ENCODE measurements at places on chromosomes 5 and 9.
A peak's percentile ranks its signal among the peaks of the same experiment; 100 is the strongest.

GRCh38 chr9:38371495-38371894 lies 21.0 kb upstream of the ALDH1B1 start:
- DNase-seq, result no peak

- no peak for DNase-seq
Measured at GRCh38 chr5:52255308-52255707, 532.4 kb upstream of the ITGA1 start.

GRCh38 chr9:95626885-95627558 lies 110.3 kb upstream of the PTCH1 start:
- DNase-seq, result peak; percentile 49

GRCh38 chr9:134340475-134341160 lies 14.4 kb downstream of the RXRA start:
- no peak for DNase-seq

GRCh38 chr9:103804077-103804735 lies 289.9 kb upstream of the SMC2 start:
- DNase-seq, result no peak

DNA sequence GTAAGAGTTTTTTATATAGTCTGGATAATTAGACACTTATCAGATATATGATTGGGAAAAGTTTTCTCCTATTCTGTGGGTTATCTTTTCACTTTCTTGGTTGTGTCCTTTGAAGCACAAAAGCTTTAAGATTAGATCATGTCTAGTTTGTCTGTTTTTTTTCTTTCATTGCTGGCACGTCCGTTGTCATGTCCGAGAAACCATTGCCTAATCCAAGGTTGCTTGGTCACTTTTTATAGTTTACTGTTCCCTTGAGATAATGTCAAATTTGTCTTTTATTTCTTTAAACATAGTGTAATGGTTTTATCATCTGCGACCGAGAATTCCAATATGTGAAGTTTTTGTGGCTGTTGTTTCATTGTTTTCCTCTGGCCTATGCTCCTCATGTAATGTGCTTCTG lies 28.8 kb downstream of the GARNL3 start:
- DNase-seq, result no peak

GRCh38 chr9:86842573-86842972 lies 104.7 kb downstream of the GAS1 start:
- DNase-seq, result no peak

DNA sequence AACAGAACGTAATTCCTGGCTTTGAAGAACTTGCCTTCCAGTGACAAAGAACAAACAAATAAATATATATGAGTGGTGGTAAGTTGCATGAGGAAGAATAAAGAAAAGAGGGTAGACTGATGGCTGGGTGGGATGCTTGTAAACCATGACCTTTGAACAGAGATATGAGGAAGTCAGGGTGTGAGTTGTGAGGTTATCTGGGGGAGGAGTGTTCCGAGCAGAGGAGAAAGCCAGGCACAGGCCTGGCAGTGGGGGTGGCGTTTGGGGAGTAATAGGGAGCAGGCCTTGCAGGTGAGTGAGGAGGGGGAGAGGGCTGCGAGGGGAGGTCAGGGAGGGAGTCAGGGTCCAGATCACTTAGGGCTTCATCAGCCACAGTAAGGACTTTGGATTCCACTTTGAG lies 213.4 kb downstream of the PTTG1 start:
- DNase-seq, result no peak

DNA sequence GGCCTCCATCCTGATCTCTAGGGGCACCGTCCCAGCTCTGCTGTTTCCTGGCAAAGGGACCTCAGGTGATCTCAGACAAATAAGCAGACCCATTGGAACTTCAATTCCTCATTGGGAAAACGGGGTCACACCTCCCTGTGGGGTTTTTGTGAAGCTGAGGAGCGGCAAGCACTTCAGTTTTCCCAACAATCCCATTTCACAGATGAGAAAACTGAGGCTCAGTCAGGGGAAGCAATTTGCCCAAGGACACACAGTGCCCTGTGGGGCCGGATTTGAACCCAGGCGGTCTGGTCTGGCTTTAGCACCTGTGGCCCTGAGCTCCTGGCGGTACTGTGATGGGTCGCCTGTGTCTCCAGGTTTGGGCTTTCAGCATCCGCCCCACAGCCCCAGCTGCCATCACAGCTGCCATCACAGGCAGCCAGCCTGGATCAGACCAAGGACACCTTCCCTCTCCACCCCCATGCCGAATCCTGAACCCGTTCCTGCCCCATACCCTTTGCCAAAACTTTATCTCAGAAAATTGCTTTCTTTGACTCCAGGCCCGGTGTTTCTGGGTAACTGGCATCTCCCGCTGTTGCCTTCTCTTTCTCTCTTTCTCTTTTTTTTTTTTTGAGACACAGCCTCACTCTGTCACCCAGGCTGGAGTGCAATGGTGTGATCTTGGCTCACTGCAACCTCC lies 26.4 kb downstream of the NCS1 start:
- DNase-seq, result no peak

GRCh38 chr5:120848883-120849282 lies 384.8 kb downstream of the PRR16 start:
- no peak for DNase-seq

Measured in left hindlimb (tissue), 1 donor.